ENCODE measurements at places on chromosomes 6 and 20.

- no peak for DNase-seq
Observed at GRCh38 chr6:86331919-86332318, 605.4 kb upstream of the HTR1E start.

GRCh38 chr20:53652859-53653517 lies 59.3 kb upstream of the ZNF217 start:
- no peak for DNase-seq

- no peak for DNase-seq
Observed at GRCh38 chr6:12472601-12473038, 182.5 kb downstream of the EDN1 start.

DNA sequence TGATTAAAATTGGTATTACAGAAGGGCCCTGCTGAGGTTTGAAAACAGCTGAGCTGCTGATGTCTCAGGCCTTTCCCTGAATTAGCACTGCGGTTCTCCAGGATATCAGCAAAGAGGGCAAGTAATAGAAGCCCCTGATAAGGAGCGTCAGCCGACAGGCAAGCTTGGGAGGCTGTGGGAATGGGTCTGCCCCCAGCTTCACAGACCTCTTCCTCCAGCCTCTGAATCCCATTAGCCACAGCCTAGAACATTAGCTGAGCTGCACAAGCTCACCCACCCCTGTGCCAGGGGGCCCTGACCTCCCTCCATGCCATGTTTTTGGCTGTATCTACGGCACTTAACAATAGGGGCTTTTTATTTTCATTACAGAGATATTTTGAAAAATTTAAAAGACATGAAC lies 59.9 kb downstream of the VAPB start:
- no peak for DNase-seq

DNA sequence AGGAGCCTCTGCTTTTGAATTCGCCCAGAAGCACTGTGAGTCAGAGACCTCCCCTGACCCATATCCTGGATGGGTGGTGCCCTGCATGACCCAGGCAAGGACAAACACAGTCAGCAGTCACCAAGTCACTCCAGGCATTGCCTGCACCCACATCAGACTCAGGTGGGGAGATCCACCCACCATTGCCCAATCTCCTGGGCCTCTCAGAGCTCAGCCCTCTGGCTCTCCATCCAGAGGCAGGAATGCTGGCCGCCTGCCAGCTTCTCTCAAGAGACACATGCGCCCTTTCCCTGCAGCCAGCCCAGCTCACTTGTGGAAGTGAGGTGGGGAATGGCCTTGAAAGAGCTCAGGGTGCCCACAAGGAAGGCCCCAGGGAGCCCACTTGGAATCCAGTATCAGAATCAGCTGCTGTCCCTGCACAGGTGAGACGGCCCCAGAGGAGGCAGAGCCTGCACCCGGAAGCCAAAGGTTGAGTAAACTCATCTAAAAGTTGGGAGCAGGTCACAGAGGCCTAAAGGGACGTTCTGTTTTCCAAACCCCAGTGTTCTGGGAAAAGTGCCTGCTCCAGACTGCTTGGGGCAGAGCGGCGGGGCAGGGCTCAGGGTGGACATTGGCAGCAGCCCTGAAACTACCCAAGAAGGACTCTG lies 129.8 kb downstream of the PREX1 start:
- no peak for DNase-seq

GRCh38 chr20:22394583-22394982 lies 189.8 kb downstream of the FOXA2 start:
- DNase-seq, result no peak

DNA sequence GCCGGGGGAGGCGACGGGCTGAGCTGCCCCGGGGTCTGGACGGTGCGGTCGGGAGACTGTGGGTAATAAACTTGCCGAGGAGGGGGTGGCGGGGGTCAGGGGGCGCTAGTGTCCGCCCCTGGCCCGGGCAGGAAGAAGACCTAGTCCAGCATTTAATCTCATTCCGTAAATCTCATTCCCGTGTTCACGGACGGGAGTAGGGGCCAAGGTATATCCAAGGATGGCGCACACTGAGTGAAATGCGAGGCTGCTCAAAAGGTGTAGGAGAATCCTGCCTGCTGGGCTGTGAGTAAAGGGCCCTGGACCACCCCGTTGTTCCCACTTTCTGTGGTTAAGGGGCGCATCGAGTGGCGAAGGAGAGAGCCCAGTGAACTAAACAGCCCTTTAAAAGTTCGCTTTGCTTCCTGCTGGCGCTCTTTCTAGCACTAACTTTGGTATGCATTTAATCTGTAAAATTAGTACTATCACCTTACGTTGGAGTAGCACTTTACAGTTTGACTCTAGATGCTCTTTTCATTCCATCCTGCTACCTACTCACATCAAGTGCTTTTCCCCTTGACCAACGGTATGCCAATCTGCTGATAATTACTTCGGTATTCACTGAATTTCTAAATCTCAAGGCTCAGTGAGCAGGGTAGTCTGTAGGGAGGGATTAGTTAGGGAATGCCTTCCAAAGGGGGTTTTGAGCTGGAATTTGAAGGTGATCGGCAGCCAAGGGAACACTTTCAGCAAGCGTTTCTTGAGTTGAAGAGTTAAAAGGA lies 730 bp downstream of the PARD6B start:
- no peak for DNase-seq

GRCh38 chr6:139490482-139490881 lies 116.0 kb upstream of the CITED2 start:
- DNase-seq, result no peak

DNA sequence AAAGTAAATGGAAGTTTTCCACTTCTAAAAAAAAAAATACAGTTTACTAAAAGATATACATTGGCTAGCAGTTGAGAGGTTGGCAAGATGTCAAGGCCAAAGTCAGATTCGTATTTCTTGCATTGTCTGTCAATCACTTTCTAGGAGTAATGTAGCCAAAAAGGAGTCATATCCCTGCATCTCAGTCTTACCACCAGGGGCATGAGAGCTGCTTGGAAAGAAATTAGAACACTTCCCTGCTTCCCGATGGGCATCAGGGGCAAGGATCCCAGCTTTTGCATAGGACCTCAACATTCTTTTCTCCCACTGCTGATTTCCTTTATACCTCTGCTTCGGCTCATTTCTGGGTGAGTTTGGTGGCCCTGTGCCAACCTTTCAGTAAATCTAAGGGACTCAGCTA lies 581.0 kb upstream of the MAP3K7 start:
- no peak for DNase-seq

DNA sequence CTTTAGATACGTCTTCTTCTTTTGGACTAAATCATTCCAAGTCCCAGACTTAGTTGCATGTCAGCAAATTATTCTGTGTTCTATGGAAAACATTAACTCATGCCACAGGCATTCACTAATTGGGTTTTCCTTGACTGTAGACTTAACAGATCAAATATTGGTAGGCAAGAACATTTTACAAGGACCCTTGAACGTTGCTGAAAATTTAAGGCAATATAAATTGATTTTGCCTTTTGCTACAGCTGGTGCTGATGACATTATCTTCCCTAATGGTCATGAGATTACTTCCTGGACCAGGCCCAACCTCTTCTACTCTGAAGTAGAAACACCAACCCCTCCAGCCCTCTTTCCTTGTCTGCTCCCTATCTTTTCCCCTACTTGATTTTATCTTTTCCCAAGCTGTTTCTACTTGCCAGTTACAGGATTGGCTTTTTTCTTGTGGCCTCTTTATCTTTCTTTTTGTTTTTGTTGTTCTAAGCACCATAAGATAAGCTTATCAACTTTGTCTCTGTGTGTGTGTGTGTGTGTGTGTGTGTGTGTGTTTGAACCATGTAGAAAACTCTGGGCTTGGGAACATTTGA lies 514.0 kb upstream of the SOX4 start:
- no peak for DNase-seq

DNA sequence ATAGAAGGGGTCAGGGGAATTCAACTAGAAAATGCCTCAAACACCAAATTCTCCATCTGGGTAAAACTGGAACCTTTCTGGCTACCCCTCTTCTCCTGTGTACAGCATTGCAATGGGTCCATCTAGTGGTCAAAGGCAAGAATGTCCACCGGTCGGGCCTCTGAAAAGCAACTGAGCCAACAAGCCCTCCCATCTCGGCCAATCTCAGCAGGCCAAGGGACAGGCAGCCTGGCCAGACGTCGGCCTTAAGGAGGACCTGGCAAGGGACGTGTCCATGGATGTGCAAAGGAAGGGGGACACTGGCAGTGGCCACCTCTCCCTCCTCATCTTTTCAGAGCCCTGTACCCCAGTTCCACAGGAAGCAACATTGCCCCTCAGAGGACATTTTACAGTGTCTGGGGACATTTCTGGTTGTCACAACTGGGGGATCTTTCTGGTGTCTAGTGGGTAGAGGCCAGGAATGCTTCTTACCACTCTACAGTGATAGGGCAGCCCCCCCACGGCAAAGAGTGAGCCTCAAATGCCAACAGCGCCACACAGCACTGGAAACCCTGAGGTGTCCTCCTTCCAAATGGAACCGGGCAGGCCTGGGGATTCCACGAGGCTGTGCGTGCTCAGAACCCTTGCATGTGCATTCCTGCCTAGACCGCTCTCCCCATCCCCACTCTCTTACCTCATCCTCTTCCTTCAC lies 99.8 kb upstream of the FOXA2 start:
- DNase-seq, result peak; percentile 80

All from NCI-H1436 (cell line).